ENCODE measurements at places on chromosomes 12 and 14.

DNA sequence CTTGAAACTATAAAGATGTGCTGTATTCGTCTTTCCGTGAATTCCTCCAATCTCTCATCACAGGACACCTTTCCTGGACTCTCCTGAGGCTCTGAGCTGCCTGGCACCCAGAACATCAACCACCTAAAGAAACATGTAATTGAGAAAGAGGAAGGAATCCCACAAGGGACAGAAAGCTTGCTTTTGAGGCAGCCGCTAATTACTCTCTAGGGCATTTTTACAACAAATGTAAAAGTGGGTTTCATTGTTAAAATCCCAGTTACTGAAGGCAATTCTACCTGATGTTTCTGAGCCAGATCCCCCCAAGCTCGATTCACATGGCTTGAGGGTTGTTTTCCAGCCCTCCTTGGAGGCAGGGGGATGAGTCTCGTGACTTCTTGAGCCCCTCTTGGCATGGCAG is 238.5 kb upstream of the LHX5 start:
- DNase-seq, result no peak

DNA sequence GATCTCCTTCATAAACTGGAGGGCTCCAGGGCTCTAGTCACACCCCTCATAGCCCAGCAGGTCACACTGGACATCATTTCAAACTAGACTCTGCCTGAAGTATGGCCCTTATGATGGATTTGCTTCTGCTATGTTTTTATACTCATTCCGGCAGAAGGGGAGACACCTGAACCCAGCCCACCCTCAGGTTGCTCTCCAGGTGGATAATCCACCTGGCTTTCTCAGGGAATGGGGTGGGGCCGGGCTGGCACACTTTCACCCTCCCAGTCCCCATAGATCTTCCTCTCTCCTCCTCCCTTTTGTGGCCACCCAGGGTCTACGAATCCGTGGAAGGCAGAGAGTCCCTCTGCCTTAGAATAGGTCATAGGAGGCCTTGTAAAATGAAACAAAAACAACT is 9.8 kb upstream of the KRT73 start:
- DNase-seq, result no peak

- DNase-seq, result no peak
Observed at GRCh38 chr12:110619534-110619953, 5.6 kb downstream of the TCTN1 start.

- DNase-seq, result no peak
Observed at GRCh38 chr14:63453443-63453936, 89.7 kb downstream of the PPP2R5E start.

DNA sequence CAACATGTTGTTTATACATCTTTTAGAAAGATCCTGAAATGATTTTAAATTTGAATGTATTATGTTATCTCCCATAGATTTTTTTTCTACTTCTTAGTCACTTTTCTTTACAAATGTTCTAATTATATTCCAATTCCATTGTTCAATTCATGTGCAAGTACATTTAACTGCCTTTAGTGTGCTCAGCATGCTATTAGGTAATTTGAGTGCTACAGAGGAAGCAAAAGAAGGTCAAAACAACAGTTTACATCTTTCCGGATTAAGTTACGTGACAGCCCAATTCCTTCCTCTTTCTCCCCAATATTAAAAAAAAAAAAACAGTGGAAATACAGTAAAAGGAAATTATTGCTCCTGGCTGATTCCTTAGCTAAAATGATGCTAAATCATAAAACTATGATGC is 98.3 kb downstream of the RTN1 start:
- no peak for DNase-seq

GRCh38 chr14:98665007-98665406 is 607.0 kb downstream of the BCL11B start:
- no peak for DNase-seq

DNA sequence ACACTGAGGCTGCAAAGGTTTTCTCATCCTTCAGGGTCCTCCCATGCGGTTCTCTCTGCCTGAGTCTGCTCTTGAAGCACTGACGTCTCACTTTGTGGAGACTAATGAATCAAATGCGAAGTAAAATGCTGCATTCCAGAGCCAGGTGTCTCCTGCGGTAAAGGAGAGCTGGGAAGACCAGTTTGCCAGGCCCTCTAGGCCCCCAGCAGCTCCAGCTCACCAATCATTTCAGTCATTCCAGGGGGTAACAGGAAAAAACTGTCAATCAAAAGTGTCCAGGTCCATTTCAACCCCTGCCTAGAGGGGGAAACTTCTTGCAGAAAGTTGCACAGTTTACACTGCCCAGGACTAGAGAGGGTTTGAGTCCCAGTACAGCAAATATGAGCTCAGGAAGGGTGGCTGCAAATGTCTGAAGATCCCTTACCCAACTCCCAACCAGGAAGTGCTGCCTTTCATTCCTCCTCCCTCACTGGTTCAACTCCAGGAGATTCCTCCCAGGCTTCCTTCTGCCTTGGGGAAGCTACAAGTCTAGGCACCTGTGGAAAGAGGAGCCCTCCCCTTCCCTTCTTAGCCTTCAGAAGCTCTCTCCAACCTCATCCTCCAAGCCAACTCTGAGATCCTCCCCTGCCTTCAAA is 2.7 kb upstream of the NXPH4 start:
- DNase-seq, result no peak
